ENCODE measurements at places on chromosomes 13 and 19. TPM values are rescaled to one million over a fixed set of nuclear protein-coding genes. Genes with fewer than 3 reads are reported as not detected.

Gene CLIP3
- 57.4 TPM for total RNA-seq

Gene CACNG6
- total RNA-seq: not detected

Gene EEF2
- 2,739 TPM for total RNA-seq

Gene NOSIP
- 74.6 TPM for total RNA-seq

Gene ZNF730
- 2.8 TPM for total RNA-seq

Gene ATP7B
- 9.2 TPM for total RNA-seq

Gene SPTBN4
- total RNA-seq: 0.41 TPM

Gene RNF17
- not detected for total RNA-seq

Gene SKA3
- 2.4 TPM for total RNA-seq

Gene NPHS1
- not detected for total RNA-seq

Gene B3GNT3
- total RNA-seq: 0.36 TPM

Gene FFAR1
- total RNA-seq: not detected

Gene SLC1A6
- total RNA-seq: 0.29 TPM

Gene ZNF426
- total RNA-seq: 31.8 TPM

Gene ZNF677
- total RNA-seq: 28.6 TPM

DNA sequence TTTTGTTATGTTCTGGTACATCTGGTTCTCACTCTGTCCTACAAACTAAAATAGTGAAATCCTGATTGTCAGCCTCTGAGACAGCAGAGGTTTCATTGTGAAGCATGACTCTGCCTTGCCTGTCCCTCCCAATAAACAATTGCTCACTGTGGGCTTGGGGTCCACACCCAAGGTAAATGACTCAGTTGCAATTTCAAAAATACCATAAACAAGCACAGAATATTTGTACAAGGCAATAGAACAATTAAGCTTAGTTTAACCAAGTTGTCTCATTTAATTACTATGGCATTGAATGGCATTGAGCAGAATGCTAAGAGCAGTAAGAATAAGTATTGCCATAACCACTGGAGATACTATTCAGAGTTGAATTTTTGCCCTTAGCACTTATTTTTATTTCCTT lies 353.6 kb downstream of the SPRY2 start:
- DNase-seq: no peak

DNA sequence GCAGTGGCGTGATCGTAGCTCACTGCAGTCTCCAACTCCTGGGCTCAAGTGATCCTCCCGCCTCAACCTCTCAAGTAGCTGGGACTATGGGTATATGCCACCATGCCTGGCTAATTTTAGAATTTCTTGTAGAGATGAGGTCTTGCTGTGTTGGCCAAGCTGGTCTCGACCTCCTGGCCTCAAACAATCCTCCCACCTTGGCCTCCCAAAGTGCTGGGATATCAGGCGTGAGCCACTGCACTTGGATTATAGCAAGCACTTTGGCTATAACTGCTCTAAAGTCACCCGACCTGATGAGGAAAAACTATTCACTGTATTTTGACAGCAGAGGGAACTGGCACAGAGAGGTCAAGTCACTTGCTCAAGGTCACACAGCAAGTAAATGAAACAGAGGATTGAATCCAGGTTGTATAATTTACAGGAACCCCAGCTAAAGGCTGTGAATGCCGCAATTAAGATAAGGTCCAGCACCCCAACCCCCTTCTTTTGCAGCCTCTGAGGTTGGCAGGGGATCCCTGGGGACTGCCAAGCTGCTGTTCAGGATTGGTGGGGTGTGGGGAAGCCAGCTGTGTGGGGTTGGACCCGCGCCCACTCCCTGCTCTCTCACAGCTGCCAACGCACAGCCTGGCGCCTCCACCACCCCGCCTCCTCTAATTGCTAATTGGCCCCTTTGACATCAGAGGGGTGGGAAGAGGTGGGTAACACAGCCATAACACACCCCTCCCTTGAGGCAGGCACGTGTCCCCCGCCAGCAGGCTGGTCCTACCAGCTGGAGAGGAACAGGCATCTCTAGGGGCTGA lies 6.0 kb downstream of the TMIGD2 start:
- peak; percentile 10 for DNase-seq

DNA sequence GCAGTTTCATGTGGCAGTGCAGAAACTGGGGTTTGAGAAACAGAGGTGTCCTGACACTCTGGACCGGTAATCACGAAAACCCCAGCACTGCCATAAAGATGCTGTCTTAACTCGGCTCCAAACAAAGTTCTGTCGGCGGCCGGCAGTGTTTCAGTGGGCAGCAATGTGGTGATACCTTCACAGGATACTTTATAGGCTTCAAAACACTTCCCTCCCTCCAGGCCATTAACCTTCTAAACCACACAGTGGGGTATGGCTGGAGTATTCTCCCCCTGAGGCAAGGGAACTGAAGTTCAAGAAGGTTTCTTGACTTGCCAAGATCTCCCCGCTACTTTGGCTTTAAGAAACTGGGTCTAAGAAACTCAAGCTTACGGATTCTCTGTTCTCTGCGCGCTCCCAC lies 1.1 kb downstream of the RUBCNL start:
- DNase-seq: no peak

GRCh38 chr13:114063545-114064449 lies 68.6 kb downstream of the RASA3 start:
- DNase-seq: peak; percentile 58

GRCh38 chr19:6015841-6016545 lies 38.1 kb upstream of the RANBP3 start:
- no peak for DNase-seq

DNA sequence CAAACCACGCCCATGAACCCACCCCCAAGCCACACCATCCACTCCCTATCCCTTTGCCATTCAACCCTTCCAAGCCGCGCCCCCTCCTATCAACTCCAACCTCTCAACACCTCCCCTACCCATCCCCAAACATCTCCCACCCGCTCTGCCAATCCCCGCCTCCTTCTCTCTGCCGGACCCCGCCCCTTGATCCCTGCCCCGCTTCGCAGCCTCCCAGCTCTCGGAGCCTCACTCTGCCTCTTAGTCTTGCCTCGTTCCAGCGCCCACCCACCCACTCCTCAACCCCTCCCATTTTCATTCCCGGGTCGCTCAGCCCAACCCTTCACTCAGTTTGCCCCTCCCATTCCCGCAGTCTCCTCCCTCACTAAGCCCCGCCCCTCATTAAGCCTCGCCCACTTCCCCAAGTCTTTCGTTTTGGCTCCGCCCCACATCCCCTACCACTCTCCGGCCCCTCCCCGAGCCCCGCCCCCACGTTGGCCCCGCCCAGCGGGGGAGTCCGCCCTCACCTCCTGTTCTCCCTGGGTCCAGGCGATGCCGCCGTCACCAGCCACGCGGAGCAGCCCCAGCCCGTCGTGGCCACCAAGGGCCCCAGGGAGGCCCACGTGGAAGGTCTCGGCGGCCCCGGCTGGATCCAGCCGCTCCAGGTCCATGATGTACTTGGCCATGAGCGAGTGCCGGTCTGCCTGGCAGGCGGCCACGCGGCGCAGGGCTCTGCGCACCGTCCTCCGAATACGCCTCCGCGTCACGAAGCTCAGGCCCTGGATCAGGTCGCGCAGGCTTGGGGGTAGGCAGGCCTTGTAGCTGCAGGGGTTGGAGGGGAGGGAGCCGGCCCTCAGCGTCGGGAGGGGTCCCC lies 5.7 kb downstream of the JAK3 start:
- peak; percentile 49 for DNase-seq

- DNase-seq: no peak
Observed at GRCh38 chr19:15372470-15372869, 7.1 kb downstream of the AKAP8 start.

- DNase-seq: peak; percentile 35
Observed at GRCh38 chr19:19540064-19540714, 2.1 kb downstream of the CILP2 start.

- no peak for DNase-seq
Observed at GRCh38 chr19:54616821-54617560, 13.3 kb upstream of the LILRB1 start.

- DNase-seq: no peak
Observed at GRCh38 chr13:34465423-34465922, 476.6 kb upstream of the NBEA start.

DNA sequence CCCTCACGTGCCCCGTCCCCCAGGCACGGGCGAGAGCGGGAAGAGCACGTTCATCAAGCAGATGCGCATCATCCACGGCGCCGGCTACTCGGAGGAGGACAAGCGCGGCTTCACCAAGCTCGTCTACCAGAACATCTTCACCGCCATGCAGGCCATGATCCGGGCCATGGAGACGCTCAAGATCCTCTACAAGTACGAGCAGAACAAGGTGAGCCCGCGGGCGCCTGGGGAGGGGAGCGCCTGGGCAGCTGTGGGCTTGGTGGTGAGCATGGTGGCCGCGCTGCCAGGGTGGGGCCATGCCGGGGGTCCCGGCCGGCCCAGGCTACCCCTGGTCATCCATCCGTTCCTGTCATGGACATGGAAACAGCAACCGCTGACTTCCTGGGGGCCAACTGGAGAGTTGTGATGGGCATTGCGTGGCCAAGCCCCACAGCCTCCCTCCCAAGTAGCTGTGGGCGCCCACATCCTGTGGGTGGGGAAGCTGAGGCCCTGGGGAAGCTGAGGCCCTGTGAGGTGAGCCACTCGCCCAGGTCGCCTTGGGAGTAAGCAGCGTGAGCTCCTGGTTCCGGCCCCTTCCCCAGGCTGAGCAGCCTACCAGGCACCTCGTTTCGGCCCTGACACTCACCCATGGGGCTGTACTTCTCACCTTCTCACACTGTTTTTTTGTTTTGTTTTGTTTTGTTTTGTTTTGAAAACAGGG lies 16.1 kb downstream of the GNA11 start:
- no peak for DNase-seq

- DNase-seq: no peak
Observed at GRCh38 chr13:35876601-35877000, 254.6 kb downstream of the DCLK1 start.

- no peak for DNase-seq
Observed at GRCh38 chr13:102571075-102571474, 25.7 kb upstream of the TPP2 start.

- DNase-seq: no peak
Observed at GRCh38 chr19:55013596-55013995, 24.5 kb downstream of the GP6 start.
